ENCODE measurements at places on chromosomes 3 and 15. TPM values are rescaled to one million over a fixed set of nuclear protein-coding genes. Genes with fewer than 3 reads are reported as not detected.

SI gene
- not detected for total RNA-seq

DNA sequence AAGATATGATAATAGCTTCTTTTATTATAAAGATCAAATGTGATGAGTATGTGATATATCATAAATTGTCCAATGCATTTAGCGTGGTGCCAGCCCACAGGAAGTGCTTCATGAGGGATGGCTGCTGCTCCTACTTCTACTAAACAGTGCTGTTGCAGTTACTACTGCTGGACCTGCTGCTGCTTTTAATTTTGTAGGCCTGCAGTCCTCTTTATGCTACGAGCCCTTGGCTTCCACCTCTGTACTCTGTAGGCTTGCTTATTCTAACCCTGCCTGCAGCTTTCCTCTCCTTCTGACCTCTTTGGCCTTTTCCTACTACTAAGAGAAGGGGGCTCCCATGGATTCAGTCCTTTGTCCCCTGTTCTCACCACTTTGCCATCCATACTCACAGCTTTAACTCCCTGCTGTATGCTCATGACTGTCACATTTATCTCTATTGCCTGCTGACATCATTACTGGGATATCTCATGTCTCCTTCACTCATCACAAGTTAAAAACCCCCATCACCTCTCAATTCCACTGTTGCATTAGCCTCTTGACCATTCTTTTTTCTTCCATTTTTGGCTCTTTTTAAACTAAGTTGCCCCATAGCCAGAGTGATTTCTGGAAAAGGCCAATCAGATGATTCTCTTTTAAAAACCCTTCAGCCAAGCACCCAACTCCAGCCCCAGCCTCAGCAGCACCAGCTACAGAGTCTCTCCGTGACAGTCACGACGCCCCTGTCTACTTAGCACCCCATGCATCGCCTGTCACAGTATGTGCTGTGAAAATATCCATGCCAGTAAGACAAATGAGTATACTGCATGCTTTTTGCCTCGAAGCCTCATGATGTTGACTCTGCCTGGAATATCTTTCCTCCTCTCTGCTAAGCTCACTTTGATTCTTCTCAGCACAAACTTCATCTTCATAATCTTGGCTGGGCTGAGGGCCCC is 56.3 kb downstream of the PLCL2 start:
- H3K4me3 ChIP-seq: no peak overlapping the region
- no peaks in the 10 kb centered on the region for H3K4me1 ChIP-seq
- H3K27ac ChIP-seq: no peak overlapping the region
- H3K27me3 ChIP-seq: no peaks in the 10 kb centered on the region

DNA sequence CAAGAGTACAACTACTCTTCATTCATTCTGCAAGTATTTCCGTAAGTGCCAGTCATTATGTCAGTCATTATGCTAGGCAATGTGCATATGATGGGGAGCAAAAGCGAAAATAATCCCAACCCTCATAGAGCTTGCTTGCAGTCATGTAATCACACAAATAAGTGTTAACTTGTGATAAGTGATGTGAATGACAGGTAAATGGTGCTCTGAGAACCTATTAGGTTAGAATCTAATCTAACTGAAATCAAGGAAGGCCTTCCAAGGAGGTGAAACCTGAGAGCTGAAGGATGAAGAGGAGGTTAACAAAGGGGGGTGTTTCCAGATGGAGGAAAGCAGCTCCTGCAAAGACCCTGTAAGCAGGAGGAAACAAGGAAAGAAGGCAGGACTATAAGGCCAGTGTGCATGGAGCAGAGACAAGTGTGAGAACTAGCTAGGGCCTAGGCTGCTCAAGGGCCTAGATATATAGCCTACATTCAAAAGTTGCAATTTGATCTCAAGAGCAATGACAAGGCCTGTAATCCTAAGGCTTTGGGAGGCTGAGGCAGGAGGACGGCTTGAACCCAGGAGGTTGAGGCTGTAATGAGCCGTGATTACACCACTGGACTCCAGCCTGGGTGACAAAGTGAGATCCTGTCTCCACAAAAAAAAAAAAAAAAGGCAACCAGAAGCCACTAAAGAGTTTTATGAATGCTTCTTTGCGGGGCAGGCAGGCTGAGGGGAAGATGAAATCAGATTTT is 5.3 kb downstream of the PTPN9 start:
- H3K27me3 ChIP-seq: no peaks in the 10 kb centered on the region
- H3K4me1 ChIP-seq: peaks cover 36% of the 10 kb centered on the region
- H3K4me3 ChIP-seq: no peak overlapping the region
- no peak for DNase-seq

- H3K27ac ChIP-seq: no peak overlapping the region
- no peaks in the 10 kb centered on the region for H3K36me3 ChIP-seq
- DNase-seq: no peak
- H3K4me3 ChIP-seq: no peak overlapping the region
Measured at GRCh38 chr3:73055583-73055982, 5.9 kb upstream of the EBLN2 start.

- no peak overlapping the region for H3K4me3 ChIP-seq
- H3K27me3 ChIP-seq: no peaks in the 10 kb centered on the region
Measured at GRCh38 chr15:25716414-25717126, 146.6 kb downstream of the ATP10A start.

- no peaks in the 10 kb centered on the region for H3K4me1 ChIP-seq
- no peak for DNase-seq
- H3K4me3 ChIP-seq: no peak overlapping the region
- H3K36me3 ChIP-seq: no peaks in the 10 kb centered on the region
Measured at GRCh38 chr15:90845201-90845949, 23.0 kb upstream of the FURIN start.

- DNase-seq: no peak
- no peaks in the 10 kb centered on the region for H3K27me3 ChIP-seq
- H3K27ac ChIP-seq: no peak overlapping the region
- no peaks in the 10 kb centered on the region for H3K4me1 ChIP-seq
- H3K36me3 ChIP-seq: no peaks in the 10 kb centered on the region
Measured at GRCh38 chr3:110816008-110816407, 255.6 kb upstream of the NECTIN3 start.

GRCh38 chr3:109922856-109923255 is 585.5 kb upstream of the DPPA4 start:
- no peaks in the 10 kb centered on the region for H3K27me3 ChIP-seq
- no peak overlapping the region for H3K4me3 ChIP-seq
- H3K4me1 ChIP-seq: no peaks in the 10 kb centered on the region
- no peak for DNase-seq
- H3K36me3 ChIP-seq: no peaks in the 10 kb centered on the region
- no peak overlapping the region for H3K27ac ChIP-seq

All from lower lobe of right lung (tissue), 2 donors.